Hematopoietic multipotent progenitor cell (in vitro differentiated cells): ENCODE measurements at places on chromosomes 16 and 17.

- DNase-seq: no peak
Measured at GRCh38 chr17:74870512-74870911, 2.3 kb downstream of the FDXR start.

DNA sequence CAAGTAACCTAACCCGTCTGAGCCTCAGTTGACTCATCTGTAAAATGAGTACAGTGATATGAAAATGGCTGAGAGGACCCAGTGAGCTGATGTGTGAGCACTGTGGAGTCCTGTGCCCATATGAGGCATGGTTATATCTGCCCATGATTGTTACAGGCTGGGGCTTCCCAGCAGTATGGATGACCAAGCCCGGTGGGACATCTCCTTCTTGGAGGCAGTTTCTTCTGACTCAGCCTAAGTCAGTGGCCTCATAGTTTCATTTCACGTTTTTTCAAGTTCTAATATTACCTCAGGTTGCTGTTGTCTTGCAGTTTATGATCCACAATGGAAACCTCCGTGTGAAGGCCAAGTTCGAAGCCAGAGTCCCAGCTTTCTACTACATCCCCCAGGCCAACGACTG is 4.8 kb downstream of the ADAP2 start:
- no peak for DNase-seq

GRCh38 chr17:14084955-14085354 is 15.7 kb downstream of the COX10 start:
- DNase-seq: no peak

DNA sequence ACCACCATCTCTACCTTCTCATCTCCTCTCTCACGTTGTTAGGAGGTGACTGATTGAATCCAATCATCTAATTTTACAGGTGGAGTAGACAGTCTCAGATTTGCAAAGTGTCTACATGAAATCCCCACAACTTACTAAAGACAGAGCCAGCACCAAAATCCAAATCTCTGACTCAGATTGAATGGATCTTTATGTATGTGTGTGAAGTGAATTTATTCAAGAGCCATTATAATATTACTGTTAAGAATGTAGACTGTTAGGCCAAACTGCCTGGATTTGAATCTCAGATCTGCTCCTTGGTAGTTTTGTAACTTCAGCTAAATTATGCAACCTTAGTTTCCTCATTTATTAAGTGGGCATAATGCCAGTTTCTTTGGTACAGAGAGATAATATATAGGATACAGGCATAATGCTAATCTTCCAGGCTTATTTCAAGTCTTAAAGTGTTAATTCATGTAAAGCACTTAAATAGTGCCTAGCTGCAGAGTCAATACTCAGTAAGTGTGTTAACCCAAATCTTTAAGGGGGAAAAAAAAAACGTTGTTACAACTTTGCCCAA is 12.7 kb downstream of the CNEP1R1 start:
- DNase-seq: no peak

DNA sequence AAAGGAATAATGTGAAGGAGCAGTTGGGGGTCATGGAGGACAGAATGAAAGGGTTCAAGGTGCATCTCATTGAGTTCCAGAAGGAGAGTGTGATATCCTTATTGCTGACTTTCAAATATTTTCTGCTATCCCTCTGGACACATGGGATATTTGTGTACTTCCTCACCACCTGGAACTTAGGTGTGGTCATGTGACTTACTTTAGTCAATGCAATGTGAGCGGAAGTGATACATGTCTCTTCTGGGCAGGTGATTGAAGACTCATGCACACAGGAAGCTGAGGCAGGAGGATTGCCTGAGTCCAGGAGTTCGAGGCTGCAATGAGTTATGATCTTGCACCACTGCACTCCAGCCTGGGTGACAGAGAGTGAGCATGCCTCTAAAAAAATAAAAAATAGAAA is 36.7 kb upstream of the TANC2 start:
- no peak for DNase-seq

DNA sequence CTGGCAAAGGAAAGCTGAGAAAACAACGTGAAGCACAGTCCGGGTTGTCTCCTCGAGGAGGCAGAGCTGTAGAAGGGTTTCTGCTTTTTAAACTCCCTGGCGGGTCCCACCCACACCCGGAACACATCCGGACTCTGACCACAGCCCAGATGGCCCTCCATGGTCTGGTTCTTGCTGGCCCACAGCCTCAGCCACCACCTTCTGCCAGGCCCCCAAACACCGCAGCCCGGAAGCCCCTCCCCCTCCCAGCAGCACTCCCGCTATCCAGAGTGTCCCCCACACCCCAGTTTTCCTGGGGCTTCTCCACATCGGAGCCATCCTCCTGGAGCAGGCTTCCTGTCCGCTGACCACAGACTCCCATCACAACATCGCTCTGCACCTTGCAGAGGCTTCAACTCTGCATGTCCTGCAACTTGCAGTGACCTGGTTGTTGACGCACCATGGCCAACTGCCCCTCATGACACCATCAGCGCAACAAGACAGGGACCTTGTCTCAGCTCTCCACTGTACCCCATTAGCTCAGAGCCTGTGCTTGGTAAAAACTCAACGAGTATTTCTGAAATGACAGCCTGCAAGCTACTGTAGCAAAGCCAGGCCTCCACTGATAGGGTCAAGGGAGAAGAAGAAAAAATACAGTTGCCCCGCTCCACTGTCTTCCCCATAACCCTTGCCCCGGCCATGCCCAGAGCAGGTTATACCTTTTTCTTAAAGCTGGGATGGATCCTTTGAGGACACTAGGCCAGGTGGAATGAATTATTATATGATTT is 129.8 kb downstream of the C16orf78 start:
- DNase-seq: no peak

DNA sequence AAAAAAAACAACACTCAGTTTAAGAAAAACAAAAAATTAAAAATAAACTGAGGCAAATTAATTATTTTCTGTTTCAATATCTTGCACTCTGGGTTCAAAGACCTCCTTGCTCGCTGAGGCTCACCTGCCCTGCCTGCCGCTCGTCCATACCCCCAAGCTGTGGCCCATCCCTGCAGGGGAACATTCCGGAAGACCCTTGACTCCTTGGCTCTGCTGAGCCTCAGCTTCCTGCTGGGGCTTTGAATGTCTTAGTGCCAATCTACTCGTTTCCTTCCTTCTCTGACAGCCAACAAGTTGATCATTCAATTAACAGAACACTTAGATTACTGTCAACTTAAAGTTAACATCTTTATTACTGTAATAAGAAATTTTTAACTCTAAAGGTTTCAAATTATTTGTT is 24.3 kb downstream of the G6PC1 start:
- DNase-seq: no peak

DNA sequence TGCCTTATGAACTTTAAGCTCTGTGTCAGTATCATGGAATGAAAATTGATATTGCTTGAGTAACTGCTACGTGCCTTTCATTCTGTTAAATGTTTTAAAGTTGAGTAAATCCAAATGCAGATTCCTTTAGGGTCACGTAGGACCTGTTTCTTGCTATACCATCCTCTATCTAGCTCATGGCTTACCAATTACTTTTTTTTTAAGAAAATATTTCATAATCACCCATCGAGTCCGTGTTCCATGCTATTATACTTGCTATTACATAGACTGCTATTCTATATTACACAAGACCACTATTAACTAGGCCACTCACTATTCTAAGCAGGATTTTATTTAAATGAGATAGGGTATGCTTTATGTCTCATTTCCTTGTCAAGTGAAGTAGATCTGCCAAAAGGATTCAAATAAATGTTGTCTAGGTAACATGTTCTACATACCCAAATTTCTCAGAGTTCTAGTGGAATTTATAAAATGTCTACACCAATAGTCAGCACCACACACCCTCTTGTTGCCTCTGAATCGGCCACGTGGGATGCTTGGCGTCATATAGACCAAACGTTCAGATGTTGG is 11.9 kb downstream of the ANKFN1 start:
- no peak for DNase-seq

DNA sequence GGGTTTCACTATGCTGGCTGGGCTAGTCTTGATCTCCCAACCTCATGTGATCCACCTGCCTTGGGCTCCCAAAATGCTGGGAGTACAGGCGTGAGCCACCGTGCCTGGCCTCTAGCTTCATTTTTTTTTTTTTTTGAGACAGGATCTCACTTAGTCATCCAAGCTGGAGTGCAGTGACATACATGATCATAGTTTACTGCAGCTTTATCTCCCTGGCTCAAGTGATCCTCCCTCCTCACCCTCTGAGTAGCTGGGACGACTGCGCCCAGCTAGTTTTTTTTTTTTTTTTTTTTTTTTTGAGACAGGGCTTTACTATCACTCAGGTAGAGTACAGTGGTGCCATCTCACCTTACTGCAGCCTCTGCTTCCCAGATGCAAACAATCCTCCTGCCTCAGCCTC is 9.7 kb downstream of the RPA1 start:
- no peak for DNase-seq

DNA sequence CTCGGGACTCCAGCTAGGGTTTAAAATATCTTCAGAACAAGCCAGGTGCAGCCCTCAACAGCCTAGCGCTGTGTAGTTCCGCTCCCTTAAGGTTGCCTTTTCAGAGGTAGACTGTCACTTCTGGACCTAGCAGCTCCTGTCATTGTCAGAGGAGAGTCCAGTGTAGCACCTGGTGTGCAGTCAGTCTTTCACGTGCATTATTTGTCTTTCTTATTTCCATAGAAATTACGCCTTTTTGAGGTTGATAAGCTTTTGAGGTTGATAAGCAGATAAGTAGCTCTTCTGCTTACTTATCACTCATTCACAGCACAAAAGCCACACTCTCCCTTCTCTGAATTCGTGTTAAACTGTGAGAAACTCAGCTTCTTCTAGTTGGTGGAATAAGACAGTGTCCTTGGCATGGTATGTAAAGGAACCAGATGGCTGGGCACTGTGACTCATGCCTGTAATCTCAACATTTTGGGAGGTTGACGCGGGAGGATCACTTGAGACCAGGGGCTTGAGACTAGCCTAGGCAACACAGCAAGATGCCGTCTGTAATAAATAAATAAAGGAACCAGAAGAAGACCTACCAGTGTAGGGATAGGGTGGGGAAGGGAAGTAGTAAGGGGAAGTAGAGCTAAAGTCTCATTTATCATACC is 10.2 kb downstream of the EEF2K start:
- DNase-seq: peak; percentile 91
